Common myeloid progenitor, CD34-positive (primary cell): ENCODE measurements at places on chromosomes 7 and 10.

- no peak for DNase-seq
Measured at GRCh38 chr10:63246356-63246755, 113.2 kb downstream of the NRBF2 start.

- DNase-seq = no peak
Measured at GRCh38 chr7:13987395-13987794, 2.1 kb downstream of the ETV1 start.

- peak; percentile 80 for DNase-seq
Measured at GRCh38 chr10:110137142-110137545, 70.3 kb upstream of the MXI1 start.

- DNase-seq = peak; percentile 40
Measured at GRCh38 chr10:86354761-86355540, 11.6 kb downstream of the GRID1 start.

- DNase-seq = no peak
Measured at GRCh38 chr7:21317966-21318915, 109.6 kb upstream of the SP4 start.

- DNase-seq = no peak
Measured at GRCh38 chr10:88661018-88661417, 3.2 kb upstream of the LIPF start.

- no peak for DNase-seq
Measured at GRCh38 chr10:11279314-11279713, 261.6 kb downstream of the CELF2 start.

- peak; percentile 17 for DNase-seq
Measured at GRCh38 chr7:135334830-135335543, 101.3 kb downstream of the STRA8 start.

DNA sequence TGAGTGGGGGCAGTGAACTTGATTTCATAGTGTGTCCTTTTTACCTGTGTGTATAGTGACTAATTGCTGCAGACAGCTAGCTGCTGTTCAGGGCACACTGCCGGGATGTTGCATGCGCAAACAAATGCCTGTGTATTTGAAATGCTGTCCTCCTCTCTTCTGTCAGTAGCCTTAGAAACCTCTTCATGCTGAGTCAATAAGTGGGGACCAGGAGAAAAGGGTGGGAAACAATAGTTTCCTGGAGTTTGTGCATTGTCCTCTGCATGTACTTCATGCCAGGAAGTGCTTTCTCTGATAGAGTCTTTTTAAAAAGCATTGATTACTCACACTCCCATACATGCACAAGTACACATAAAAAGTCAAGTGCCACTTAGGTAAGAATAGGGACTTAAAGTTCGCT, 1183.7 kb upstream of the CELF2 start:
- no peak for DNase-seq

- DNase-seq = no peak
Measured at GRCh38 chr7:48171202-48171601, at the start of gene ABCA13. Gene ABCA13, plus strand, starts transcription at chr7:48171458. Its CDS starts 26 bp downstream, at chr7:48171484.

DNA sequence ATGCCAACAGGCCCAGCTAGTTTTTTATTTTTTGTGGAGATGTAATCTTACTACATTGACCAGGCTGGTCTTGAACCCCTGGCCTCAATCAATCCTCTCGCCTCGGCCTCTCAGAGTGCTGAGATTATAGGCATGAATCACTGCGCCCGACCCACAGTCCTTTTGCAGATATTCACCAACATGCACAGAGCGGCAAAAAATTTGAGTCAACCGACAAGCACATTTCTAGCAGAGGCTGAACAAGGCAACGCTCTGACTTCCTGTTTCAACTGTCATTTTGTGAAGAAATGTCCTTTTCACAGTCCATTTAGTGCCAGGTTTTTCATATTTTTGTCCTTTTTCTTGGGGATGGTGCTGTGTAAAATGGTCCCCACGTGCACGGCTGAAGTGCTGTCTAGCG, 71.1 kb upstream of the KAT6B start:
- DNase-seq = no peak

- no peak for DNase-seq
Measured at GRCh38 chr10:105413997-105414396, 772.9 kb downstream of the SORCS3 start.
